ENCODE measurements at places on chromosomes 16 and 17. TPM values are rescaled to one million over a fixed set of nuclear protein-coding genes. Genes with fewer than 3 reads are reported as not detected.

DNA sequence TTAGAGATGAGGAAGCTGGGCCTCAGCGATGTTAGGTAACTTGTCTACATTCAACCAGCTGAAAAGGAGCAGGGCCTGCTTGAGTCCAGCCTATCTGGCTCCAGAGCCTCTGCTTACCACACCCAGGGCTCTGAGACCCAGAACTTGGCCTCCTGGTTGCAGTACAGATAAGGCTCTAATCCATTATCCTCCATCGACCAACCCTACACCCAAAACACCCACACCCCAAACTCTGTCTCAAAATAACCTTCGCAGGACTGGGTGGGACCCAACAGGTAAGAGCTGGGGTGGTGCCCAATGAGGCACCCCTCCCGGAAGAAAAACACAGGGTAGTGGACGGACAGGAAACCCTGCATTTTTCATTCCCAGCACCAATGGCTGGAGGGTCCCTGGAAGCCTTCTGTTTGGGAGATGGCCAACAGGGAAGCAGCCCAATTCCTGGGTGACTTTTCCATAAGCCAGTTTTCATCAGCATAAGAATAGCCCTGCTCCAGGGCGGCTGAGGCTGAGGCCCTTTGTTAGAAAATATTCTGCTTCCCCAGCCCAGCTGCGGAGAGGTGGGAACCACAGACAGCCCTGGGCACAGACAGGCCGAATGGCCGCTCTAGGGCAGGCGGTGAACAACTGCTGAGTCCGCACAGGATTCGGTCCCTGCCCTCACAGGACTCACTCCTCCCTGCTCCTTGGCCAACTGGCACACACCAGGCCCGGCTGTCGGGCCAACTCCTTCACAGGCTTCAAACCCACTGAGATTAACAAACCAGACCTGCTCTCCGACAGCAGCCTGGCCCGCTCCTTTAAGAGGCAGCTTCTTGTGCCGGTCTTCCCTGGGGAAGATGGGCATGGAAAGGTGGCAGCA is 9.8 kb downstream of the SMIM5 start:
- no peak overlapping the region for H3K27ac ChIP-seq
- peaks cover 10% of the 10 kb centered on the region for H3K4me1 ChIP-seq
- H3K4me3 ChIP-seq = no peak overlapping the region
- peaks cover 7% of the 10 kb centered on the region for H3K36me3 ChIP-seq

GRCh38 chr16:19108409-19109287 is 5.1 kb upstream of the ITPRIPL2 start:
- no peak overlapping the region for H3K4me3 ChIP-seq
- H3K4me1 ChIP-seq = peaks cover 3% of the 10 kb centered on the region
- no peak for DNase-seq
- H3K27me3 ChIP-seq = peaks cover 16% of the 10 kb centered on the region
- no peaks in the 10 kb centered on the region for H3K36me3 ChIP-seq
- H3K27ac ChIP-seq = no peak overlapping the region

- H3K4me3 ChIP-seq = peak overlapping the region; percentile 87
- no peak for DNase-seq
- H3K4me1 ChIP-seq = peaks cover 9% of the 10 kb centered on the region
Observed at GRCh38 chr16:30399435-30400186, 4.4 kb downstream of the ZNF48 start.

DNA sequence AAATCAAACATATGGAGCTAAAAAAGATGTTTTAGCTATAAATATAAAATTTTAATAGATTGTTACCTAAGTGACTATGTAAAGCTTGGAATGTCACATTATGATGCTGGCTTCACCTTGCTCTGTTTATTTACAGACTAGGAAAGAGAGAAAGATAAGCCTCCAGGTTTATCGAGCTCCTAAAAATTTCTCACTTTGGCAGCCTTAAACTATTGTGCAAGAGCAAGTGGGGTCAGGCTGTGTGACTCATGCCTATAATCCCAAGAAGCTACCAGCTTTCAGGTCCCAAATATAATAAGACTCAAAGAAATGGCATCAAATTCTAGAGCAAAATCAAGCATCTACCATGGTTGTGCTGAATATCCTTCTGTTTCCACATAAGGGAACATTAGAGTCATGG is 34.3 kb upstream of the PRSS54 start:
- no peak overlapping the region for H3K4me3 ChIP-seq
- H3K4me1 ChIP-seq = no peaks in the 10 kb centered on the region
- no peaks in the 10 kb centered on the region for H3K36me3 ChIP-seq
- no peak for DNase-seq

- H3K4me3 ChIP-seq = no peak overlapping the region
- peaks cover 38% of the 10 kb centered on the region for H3K4me1 ChIP-seq
- H3K27me3 ChIP-seq = no peaks in the 10 kb centered on the region
- peaks cover 29% of the 10 kb centered on the region for H3K36me3 ChIP-seq
- DNase-seq = no peak
Observed at GRCh38 chr17:49795372-49795771, 6.9 kb downstream of the KAT7 start.

Gene ARMC5
- 10.5 TPM for total RNA-seq

- no peaks in the 10 kb centered on the region for H3K36me3 ChIP-seq
- peak overlapping the region; percentile 92 for H3K27ac ChIP-seq
- no peak for DNase-seq
- H3K4me3 ChIP-seq = no peak overlapping the region
- peaks cover 18% of the 10 kb centered on the region for H3K4me1 ChIP-seq
- no peaks in the 10 kb centered on the region for H3K27me3 ChIP-seq
Observed at GRCh38 chr16:85057948-85058347, 30.4 kb downstream of the KIAA0513 start.

DNA sequence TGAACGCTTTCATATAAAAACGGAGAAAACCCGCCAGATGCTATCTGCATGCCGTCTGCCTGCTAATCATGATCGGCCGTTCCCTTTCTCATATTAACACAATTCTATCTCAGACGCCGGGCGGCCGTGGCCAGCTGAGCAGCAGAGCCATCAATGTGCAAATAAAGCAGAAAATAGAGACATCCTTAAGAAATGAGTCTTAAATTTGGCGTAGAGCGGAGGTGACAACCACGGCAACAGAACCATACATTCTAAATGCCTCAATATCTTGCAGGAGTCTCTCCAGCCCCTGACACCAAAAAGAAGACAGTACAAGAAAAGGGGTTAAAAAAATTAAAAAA is 2.7 kb upstream of the IRX5 start:
- H3K27me3 ChIP-seq = peaks cover 3% of the 10 kb centered on the region
- DNase-seq = no peak
- H3K4me3 ChIP-seq = peak overlapping the region; percentile 68
- H3K27ac ChIP-seq = no peak overlapping the region
- peaks cover 45% of the 10 kb centered on the region for H3K4me1 ChIP-seq

Gene ENPP7
- total RNA-seq = not detected

Data from T-cell (primary cell).